Endodermal cell (in vitro differentiated cells): ENCODE measurements at places on chromosomes 3 and 15.
A peak's percentile ranks its signal among the peaks of the same experiment; 100 is the strongest.

GRCh38 chr15:82845686-82846085 lies 36.3 kb downstream of the WHAMM start:
- no peak overlapping the region for H3K4me3 ChIP-seq
- DNase-seq, result no peak
- no peaks in the 10 kb centered on the region for H3K27me3 ChIP-seq
- no peak overlapping the region for H3K27ac ChIP-seq
- no peaks in the 10 kb centered on the region for H3K4me1 ChIP-seq

DNA sequence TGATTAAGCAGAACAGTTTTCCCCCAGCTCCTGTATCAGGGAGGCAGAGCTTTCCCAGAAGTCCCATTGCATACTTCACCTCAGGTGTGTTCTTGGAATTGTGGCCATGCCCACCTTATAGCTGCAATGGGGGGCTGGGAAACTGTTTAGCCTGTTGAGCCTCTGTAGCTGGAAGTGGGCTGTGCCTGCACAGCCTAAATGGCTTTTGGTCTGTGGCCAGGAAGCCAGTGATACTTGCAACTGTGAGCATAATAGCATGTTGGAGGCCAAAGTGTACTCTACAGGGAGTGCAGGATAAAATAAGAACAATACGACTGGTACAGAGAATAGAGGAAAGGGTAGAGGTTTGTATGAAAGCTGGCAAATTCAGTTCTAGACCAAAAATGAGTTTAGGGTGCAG lies 248.5 kb downstream of the PTPRG start:
- DNase-seq, result no peak
- H3K36me3 ChIP-seq, result no peaks in the 10 kb centered on the region
- H3K4me3 ChIP-seq, result no peak overlapping the region
- H3K27me3 ChIP-seq, result no peaks in the 10 kb centered on the region

GRCh38 chr3:2096216-2096615 lies 2.5 kb upstream of the CNTN4 start:
- H3K27me3 ChIP-seq, result peaks cover 46% of the 10 kb centered on the region
- no peak overlapping the region for H3K27ac ChIP-seq
- peak overlapping the region; percentile 35 for H3K4me3 ChIP-seq
- DNase-seq, result peak; percentile 46
- no peaks in the 10 kb centered on the region for H3K4me1 ChIP-seq
- H3K36me3 ChIP-seq, result no peaks in the 10 kb centered on the region

DNA sequence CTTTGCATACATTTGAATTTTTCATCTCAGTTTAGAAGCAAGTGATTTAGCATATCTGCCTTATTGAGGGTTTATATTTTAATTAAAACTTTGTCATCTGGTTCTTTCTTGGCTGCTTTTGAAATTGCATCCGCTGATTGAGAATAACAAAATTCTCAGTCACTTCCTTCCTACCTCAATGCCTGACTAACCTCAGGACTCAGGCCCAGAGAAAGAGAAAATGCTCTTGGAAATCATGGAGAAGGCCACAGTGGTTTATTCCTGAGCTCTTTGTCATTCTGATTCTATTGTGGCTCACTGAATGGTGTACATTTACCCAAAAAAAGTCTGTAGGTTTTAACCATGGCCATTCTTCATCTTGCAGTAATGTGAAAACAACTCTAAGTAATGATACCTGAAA lies 533.9 kb downstream of the TBL1XR1 start:
- H3K27ac ChIP-seq, result peak overlapping the region; percentile 36
- H3K27me3 ChIP-seq, result no peaks in the 10 kb centered on the region
- DNase-seq, result no peak
- H3K36me3 ChIP-seq, result no peaks in the 10 kb centered on the region
- no peak overlapping the region for H3K4me3 ChIP-seq

GRCh38 chr3:47851888-47852603 lies 49.1 kb downstream of the DHX30 start:
- peak overlapping the region; percentile 51 for H3K27ac ChIP-seq
- no peaks in the 10 kb centered on the region for H3K27me3 ChIP-seq
- DNase-seq, result no peak
- no peaks in the 10 kb centered on the region for H3K4me1 ChIP-seq
- no peak overlapping the region for H3K4me3 ChIP-seq

- H3K36me3 ChIP-seq, result no peaks in the 10 kb centered on the region
- peak; percentile 99 for DNase-seq
- H3K4me3 ChIP-seq, result peak within 1 kb of the TSS; percentile 87
- peaks cover 12% of the 10 kb centered on the region for H3K27me3 ChIP-seq
- peaks cover 17% of the 10 kb centered on the region for H3K4me1 ChIP-seq
Observed at GRCh38 chr3:194135806-194136518, at the start of gene HES1. TSS of gene HES1 (plus strand) at chr3:194136148. CDS start at chr3:194136381, 233 bp downstream.

DNA sequence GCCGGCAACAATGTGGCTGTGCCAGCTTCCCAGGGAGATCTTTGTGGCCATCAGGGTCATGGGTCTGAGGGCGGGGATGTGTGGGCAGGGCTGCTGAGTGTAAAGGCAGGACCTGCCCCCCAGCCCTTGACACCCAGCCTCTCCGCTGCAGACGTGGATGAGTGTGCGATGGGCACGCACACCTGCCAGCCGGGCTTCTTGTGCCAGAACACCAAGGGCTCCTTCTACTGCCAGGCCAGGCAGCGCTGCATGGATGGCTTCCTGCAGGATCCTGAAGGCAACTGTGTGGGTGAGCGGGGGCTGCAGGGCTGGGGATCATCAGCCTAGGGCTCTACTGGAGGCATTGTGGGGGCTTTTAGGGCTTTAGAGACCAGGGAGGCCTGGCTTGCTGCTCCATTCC lies 78.8 kb downstream of the FBLN2 start:
- no peak for DNase-seq
- H3K4me3 ChIP-seq, result no peak overlapping the region

DNA sequence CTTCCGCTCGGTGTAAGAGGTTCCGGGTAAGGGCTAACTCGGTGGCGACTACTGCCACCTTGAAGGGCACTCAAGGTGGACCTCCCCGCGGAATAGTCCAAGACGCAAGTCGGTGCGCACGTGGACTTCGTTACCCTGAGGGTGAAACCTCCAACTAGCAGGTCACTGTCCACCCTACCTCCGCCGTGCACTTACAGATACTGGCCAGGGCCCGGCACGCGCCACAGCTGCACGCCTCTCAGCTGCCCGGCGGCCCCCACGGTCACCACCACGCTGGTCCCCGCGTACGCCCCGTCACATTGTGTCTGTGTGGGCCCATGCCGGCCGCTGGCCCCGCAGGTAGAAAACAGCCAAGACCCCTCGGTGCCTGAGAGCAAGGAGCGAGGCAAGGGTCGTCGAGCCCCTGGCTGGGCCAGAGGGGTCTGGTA lies 1.1 kb downstream of the LTK start:
- peak overlapping the region; percentile 52 for H3K4me3 ChIP-seq
- no peak overlapping the region for H3K27ac ChIP-seq
- no peak for DNase-seq
- H3K27me3 ChIP-seq, result peaks cover 72% of the 10 kb centered on the region
- H3K4me1 ChIP-seq, result peaks cover 7% of the 10 kb centered on the region

DNA sequence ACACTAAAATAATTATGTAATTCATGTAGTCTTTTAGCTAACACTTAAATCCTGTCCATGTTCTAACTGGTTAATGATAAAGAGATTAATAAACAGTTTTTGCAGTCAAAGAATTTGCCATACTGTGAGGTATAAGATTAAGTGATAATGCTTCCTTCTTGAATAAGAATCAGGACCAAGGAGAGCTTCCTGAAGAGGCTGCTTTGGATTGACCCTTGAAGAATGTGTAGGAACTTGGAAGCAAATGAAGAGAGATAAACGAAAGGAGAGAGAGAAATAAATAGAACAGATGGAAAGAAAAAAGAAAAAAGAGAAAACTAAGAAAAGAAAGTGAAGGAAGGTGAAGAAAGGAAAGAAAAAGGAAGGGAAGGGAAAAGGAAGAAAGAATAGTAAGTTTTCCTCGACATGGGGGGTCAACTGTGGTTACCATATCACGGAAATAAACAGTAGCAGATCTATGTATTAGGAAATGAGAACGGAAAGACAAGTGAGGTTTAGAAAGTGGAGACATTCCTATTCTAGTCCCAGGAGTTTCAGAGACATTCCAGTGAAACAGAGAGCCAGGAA lies 539.8 kb downstream of the FGF12 start:
- H3K36me3 ChIP-seq, result no peaks in the 10 kb centered on the region
- no peaks in the 10 kb centered on the region for H3K27me3 ChIP-seq
- no peak for DNase-seq
- H3K27ac ChIP-seq, result no peak overlapping the region
- H3K4me1 ChIP-seq, result no peaks in the 10 kb centered on the region

- no peak overlapping the region for H3K4me3 ChIP-seq
- H3K27me3 ChIP-seq, result no peaks in the 10 kb centered on the region
- DNase-seq, result no peak
- H3K27ac ChIP-seq, result no peak overlapping the region
Observed at GRCh38 chr3:64290864-64291263, 65.6 kb upstream of the PRICKLE2 start.

DNA sequence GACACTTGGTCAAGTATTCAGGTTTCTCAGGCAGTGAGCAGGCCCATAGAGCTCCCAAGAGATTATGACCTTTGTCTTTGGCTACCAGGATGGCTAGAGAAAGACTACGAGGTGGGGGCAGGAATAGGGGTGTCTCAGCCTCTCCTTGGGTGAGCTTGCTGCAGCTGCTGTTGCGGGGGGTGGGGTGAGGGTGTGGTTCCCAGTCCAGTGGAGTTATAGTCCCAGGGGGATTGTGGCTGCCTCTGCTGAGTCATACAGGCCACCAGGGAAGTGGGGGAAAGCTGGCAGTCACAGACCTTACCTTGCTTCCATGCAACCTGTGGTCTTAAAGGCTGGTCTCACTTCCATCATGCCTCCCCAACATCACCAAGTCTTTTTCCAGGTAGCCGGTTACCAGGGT lies 31.7 kb downstream of the ATP2C1 start:
- peaks cover 6% of the 10 kb centered on the region for H3K4me1 ChIP-seq
- H3K27me3 ChIP-seq, result no peaks in the 10 kb centered on the region
- H3K36me3 ChIP-seq, result peaks cover 4% of the 10 kb centered on the region
- no peak overlapping the region for H3K4me3 ChIP-seq
- H3K27ac ChIP-seq, result no peak overlapping the region

- no peak overlapping the region for H3K4me3 ChIP-seq
- peaks cover 5% of the 10 kb centered on the region for H3K4me1 ChIP-seq
- H3K27ac ChIP-seq, result no peak overlapping the region
Observed at GRCh38 chr3:46891132-46891531, 13.6 kb downstream of the PTH1R start.

DNA sequence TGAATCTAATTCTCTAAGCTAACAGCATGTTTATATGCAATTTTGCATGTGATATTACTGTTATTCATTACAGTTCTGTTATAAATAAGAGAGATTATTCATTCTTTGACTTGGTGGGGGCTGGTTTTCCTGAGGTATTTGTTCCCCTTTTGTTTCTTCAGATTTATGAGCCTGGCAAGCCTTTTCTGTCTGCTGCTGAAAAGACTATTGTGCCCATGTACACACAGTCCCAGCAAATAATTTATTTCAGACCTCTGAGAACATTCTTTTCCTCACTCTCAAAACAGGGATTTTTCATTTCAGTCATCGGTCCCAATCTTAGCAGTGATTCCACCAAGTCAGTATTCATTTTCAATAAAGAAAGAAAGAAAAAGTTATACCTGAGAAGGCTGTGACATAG lies 716.8 kb downstream of the NSUN3 start:
- no peak overlapping the region for H3K4me3 ChIP-seq
- no peaks in the 10 kb centered on the region for H3K27me3 ChIP-seq
- no peaks in the 10 kb centered on the region for H3K36me3 ChIP-seq
- no peaks in the 10 kb centered on the region for H3K4me1 ChIP-seq
- H3K27ac ChIP-seq, result no peak overlapping the region

DNA sequence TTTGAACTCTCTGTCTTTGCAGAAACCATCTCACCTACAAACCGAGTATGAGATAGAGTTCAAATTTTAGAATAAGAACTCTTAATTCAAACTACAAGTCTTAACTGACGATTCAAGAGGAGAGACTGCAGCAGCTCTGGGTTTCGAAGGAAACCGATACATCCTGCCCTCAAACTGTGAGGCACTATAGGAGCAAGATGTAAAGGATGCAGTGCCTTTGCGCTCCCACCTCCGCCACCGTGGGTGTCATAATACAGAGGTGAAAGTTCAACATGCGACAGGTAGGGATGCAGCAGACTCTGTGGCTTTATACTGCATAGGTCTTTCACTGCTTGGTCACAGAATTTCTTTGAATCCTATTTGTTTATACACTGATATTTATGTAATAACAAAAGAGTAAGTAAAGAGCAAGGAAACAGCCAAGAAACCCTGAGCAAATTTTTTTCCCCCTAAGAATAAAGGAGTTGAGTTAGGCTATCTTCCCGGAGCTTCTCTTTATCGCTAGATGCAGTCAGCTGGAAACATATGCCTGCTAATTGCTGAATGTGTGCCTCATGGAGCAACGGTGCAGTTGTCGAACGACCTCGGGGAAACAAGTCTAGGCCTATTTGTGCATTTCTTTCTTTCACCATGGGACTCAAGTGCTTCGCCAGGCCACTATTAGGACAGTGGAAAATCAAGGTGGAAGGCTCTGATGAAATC lies 1097.6 kb upstream of the CFAP20DC start:
- H3K4me1 ChIP-seq, result peaks cover 8% of the 10 kb centered on the region
- H3K36me3 ChIP-seq, result no peaks in the 10 kb centered on the region
- no peaks in the 10 kb centered on the region for H3K27me3 ChIP-seq
- no peak overlapping the region for H3K4me3 ChIP-seq
- H3K27ac ChIP-seq, result no peak overlapping the region

GRCh38 chr3:144391236-144391635 lies 419.6 kb downstream of the DIPK2A start:
- no peaks in the 10 kb centered on the region for H3K36me3 ChIP-seq
- no peaks in the 10 kb centered on the region for H3K27me3 ChIP-seq
- H3K27ac ChIP-seq, result no peak overlapping the region
- no peak for DNase-seq
- no peak overlapping the region for H3K4me3 ChIP-seq

- no peaks in the 10 kb centered on the region for H3K4me1 ChIP-seq
- H3K27ac ChIP-seq, result no peak overlapping the region
- no peak for DNase-seq
- no peaks in the 10 kb centered on the region for H3K27me3 ChIP-seq
- H3K4me3 ChIP-seq, result no peak overlapping the region
Observed at GRCh38 chr15:97061392-97061791, 730.9 kb downstream of the NR2F2 start.

DNA sequence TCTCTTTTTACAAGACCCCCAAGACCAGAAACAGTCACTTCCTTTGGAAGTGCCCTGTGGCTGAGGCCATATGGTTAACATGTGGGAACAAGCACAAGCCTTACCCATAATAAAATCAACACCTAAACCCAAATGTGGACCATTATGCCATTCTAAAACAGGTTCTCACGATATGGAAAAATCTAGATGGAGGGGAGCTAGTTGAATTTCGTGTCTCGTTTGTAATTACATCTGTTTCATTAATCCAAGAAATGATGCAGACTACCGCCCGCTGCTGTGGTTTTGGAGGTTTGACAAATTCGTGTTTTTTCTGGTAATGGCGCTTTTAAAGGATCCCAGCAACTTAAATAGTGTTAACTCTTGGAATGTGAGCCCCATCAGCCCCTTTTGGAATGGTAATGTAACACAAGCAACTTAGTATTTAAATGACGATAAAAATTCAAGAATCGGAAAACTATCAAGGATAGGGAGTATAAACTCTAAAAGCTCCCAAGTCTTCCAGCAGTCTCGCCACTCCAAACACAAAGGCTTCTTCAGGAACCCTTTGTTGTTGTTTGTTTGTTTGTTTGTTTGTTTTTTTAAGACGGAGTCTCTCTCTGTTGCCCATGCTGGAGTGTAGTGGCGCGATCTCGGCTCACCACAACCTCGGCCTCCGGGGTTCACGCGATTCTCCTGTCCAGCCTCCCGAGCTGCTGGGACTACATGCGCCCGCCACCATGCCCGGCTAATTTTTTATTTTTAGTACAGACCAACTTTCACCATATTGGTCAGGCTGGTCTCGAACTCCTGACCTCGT lies 1.1 kb downstream of the CNBP start:
- H3K4me3 ChIP-seq, result peak overlapping the region; percentile 93

- no peaks in the 10 kb centered on the region for H3K36me3 ChIP-seq
- H3K27me3 ChIP-seq, result no peaks in the 10 kb centered on the region
- H3K27ac ChIP-seq, result no peak overlapping the region
- peaks cover 3% of the 10 kb centered on the region for H3K4me1 ChIP-seq
Observed at GRCh38 chr3:83946049-83946448, 1012.7 kb upstream of the CADM2 start.
